ENCODE measurements at places on chromosomes 6 and 20.

GRCh38 chr6:4608361-4609115 is 167.7 kb upstream of the CDYL start:
- DNase-seq = no peak

- no peak for DNase-seq
Observed at GRCh38 chr20:17439616-17440296, 91.4 kb downstream of the BFSP1 start.

DNA sequence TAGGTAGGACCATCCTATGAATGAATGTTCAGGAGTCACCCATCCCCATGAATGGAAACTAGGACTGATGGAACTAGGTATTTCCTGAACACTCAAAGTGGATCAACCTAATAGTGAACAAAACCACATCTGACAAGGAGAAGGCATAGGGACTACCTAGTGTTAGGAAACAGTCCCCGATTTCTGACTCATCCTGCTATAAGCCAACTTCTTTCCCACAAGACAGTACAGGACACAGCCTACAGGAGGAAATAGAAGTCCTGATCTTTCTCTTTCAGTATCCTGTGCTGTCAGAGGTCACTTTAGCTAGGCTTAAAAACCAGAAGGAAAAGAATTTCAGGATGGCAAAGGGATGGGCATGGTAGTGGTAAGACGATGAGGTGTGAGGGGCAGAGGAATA is 19.5 kb upstream of the GMDS start:
- DNase-seq = no peak

DNA sequence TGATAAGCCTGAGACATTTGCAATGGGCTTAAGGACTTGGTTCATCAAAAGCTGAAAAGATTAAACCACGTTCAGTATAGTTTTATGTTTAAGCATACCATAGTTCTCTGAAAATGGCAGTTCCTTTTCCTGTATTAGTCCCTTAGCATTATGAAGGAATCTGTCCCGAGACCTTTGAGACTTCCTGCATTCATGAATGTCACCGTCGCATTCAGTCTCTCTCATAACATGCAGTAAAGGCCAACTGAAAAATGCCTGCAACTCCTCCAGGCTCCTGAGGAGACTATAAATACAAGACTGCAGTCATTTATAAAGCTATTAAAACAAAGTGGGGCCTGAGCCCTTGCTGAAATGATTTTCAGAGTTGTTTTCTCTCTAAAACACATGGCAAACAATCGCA is 129.1 kb downstream of the SYCP2 start:
- no peak for DNase-seq

- DNase-seq = no peak
Observed at GRCh38 chr6:11467364-11467763, 70.2 kb upstream of the TMEM170B start.

DNA sequence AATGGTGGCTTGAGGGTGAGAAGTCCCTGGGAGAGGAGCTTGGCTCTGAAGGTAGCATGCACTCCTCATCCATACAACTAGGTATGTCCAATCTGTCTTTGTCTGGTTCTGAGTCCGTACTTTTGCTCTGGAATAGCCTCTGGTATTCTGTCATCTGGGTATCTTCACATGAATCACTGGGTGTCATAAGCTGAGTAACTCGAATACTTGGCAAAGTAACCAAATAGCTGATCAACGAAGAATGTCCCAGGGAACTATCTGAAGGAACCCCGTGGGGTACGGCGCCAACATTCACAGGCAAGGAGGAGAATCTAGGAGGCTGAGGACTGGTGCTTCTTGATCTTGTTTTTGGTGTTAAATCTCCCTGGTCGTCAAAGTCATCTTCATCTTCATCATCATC is 184.8 kb downstream of the HIVEP2 start:
- DNase-seq = no peak

GRCh38 chr6:126513198-126513597 is 173.3 kb downstream of the CENPW start:
- DNase-seq = no peak

GRCh38 chr6:14645841-14646240 is 528.3 kb downstream of the CD83 start:
- DNase-seq = no peak

- DNase-seq = no peak
Observed at GRCh38 chr6:157592541-157592940, 211.6 kb downstream of the ZDHHC14 start.

DNA sequence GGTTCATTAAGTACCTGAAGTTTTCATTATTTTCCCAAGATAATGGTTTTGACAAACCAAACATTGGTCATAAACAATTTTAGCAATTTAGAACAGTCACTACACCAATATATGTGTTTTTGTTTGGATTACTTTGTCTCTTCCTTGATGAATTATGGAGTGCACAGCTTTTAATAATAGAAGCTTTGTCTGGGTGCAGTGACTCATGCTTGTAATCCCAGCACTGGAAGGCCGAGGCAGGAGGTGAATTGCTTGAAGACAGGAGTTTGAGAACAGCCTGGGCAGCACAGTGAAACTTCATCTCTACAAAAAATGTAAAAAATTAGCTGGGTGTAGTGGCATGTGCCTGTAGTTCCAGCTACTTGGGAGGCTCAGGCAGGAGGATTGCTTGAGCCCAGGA is 89.4 kb upstream of the ANKEF1 start:
- no peak for DNase-seq

- DNase-seq = no peak
Observed at GRCh38 chr20:10047427-10047826, 12.6 kb downstream of the ANKEF1 start.

DNA sequence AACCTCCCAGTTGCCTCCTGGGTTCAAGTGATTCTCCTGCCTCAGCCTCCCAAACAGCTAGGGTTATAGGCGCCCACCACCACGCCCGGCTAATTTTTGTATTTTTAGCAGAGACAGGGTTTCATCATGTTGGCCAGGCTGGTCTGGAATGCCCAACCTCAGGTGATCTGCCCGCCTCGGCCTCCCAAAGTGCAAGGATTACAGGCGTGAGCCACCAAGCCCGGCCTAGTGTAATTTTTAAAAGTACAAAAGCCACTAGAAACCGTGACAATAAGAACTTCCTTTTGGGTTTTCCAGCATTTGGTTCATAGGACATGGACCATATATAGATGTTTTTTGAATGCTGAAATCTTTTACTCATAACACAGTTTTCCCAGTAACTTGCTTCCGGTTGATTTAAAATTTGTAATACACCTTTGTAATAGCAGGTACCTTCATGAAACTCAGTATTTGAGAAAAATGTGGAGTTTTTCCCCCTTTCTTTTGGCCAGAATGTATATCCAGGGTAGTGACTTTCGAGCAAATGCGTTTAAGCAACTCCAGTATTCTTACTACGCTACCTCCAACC is 467 bp downstream of the PXT1 start:
- DNase-seq = no peak

GRCh38 chr6:24666097-24666640 is 530 bp downstream of the TDP2 start:
- no peak for DNase-seq

DNA sequence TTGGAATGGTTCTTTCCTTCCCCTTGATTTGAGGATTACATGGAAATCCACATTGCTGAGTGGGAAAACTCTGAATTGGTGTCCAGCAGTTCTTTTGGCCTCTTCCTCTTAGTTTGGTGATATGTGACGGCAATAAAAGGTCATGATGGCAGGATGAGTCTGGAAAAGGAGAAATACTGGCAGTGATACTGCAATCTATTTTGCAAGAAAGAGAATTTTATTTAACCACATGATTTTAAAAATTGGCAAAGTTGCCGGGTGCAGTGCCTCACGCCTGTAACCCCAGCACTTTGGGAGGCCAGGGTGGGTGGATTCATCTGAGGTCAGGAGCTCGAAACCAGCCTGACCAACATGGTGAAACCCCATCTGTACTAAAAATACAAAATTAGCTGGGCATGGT is 73.1 kb downstream of the ADTRP start:
- DNase-seq = no peak

GRCh38 chr6:156957931-156958547 is 180.9 kb downstream of the ARID1B start:
- no peak for DNase-seq

All from stimulated activated CD8-positive, alpha-beta memory T cell treated with anti-CD3 and anti-CD28 coated beads, Interleukin-7, amount 100 ng/mL, for 1 hour (primary cell).